ENCODE measurements at places on chromosomes 6 and 20. TPM values are rescaled to one million over a fixed set of nuclear protein-coding genes. Genes with fewer than 3 reads are reported as not detected.

DNA sequence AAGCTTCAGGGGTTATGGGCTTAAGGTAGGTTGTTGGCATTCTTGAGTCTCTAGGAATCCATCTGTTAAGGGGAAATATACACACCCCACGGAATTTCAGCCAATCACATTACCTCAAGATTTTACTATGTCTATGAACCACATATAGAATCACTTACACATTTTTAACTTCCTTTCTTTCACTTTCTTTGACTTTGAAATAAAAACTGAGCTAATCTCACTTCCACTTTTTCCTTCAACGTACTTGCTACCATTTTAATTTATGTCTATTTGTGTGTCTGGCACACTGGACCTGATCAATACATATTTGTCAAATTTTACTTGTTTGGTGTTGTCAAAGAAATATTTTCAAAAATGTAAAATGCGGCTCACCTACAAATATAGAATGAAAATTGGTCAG is 545.4 kb upstream of the JAG1 start:
- DNase-seq: no peak
- H3K27ac ChIP-seq: no peak overlapping the region

GRCh38 chr6:144232176-144232831 is 52.8 kb upstream of the UTRN start:
- no peaks in the 10 kb centered on the region for H3K27me3 ChIP-seq
- H3K4me3 ChIP-seq: no peak overlapping the region
- H3K27ac ChIP-seq: no peak overlapping the region

- H3K27ac ChIP-seq: no peak overlapping the region
- no peak overlapping the region for H3K4me3 ChIP-seq
- H3K27me3 ChIP-seq: peaks cover 9% of the 10 kb centered on the region
These were observed 110.0 kb upstream of the RIN2 start for GRCh38 chr20:19648024-19648423.

GRCh38 chr6:158818581-158819212 is 471 bp downstream of the EZR start:
- H3K4me1 ChIP-seq: peaks cover 29% of the 10 kb centered on the region
- H3K4me3 ChIP-seq: peak overlapping the region; percentile 89
- peak overlapping the region; percentile 54 for H3K27ac ChIP-seq
- no peaks in the 10 kb centered on the region for H3K27me3 ChIP-seq
- no peak for DNase-seq

- no peaks in the 10 kb centered on the region for H3K36me3 ChIP-seq
- H3K27ac ChIP-seq: no peak overlapping the region
These were observed 5.7 kb upstream of the NHSL1 start for GRCh38 chr6:138504764-138505689.

DNA sequence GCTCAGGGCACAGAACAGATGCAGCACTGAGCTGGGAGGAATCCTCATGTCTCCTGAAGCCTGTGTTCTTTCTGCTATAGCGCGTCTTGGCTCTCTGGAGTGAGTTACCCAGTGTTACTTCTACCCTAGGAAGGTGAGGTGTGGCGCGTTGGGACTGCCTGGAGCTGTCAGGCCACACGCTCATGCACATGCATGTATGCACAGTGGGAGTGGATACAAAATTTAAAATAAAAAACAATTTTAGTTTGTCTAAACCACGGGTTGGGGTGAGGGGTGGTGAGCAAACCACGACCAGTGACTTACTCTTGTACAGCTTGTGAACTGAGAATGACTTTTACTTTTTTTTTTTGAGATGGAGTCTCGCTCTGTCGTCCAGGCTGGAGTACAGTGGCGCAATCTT is 298.6 kb upstream of the SUPT3H start:
- H3K27me3 ChIP-seq: no peaks in the 10 kb centered on the region
- H3K27ac ChIP-seq: no peak overlapping the region
- H3K4me1 ChIP-seq: peaks cover 13% of the 10 kb centered on the region
- DNase-seq: no peak
- H3K36me3 ChIP-seq: no peaks in the 10 kb centered on the region
- H3K4me3 ChIP-seq: no peak overlapping the region

DNA sequence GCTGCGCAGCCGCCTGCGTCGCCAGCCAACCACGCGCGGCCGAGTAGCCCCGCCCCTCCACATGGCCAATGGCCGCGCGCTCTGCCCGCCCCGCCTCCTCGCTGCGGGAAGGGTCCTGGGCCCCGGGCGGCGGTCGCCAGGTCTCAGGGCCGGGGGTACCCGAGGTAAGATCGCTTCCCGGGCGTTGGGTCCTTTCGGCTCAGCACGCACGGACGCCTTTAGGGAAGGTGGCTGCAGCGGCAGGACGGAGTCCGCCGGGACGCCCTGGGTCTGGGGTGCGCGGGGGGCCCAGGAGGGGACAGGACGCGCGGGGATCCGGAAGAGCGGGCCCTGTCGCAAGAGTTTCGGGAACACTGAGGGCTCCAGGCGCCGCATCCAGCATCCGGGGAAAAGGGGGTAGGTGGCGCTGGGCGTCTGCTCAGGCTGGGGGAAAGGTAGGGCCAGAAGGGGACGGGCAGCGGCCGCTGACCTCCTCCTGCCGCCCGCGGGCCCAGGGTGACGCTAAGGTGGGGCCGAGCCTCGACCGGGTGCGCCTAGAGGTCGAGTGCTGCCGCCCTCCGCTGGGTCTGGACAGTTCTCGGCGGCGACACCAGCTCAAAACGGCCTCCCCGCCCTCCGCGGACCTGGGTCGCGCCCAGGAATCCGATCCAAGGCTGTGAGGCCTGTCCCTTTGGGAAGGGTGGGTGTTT is at the start of gene MAVS:
TSS of gene MAVS (plus strand) at position 95 of the 689 bp plus-strand sequence. CDS start 7,791 bp downstream, outside the sequence.
- no peaks in the 10 kb centered on the region for H3K27me3 ChIP-seq
- H3K4me3 ChIP-seq: peak within 1 kb of the TSS; percentile 86
- DNase-seq: no peak
- peaks cover 2% of the 10 kb centered on the region for H3K36me3 ChIP-seq
- peaks cover 9% of the 10 kb centered on the region for H3K4me1 ChIP-seq

GRCh38 chr20:57874141-57874540 is 164.3 kb upstream of the PMEPA1 start:
- no peaks in the 10 kb centered on the region for H3K27me3 ChIP-seq
- DNase-seq: no peak
- no peak overlapping the region for H3K27ac ChIP-seq
- no peaks in the 10 kb centered on the region for H3K4me1 ChIP-seq
- H3K36me3 ChIP-seq: no peaks in the 10 kb centered on the region

DNA sequence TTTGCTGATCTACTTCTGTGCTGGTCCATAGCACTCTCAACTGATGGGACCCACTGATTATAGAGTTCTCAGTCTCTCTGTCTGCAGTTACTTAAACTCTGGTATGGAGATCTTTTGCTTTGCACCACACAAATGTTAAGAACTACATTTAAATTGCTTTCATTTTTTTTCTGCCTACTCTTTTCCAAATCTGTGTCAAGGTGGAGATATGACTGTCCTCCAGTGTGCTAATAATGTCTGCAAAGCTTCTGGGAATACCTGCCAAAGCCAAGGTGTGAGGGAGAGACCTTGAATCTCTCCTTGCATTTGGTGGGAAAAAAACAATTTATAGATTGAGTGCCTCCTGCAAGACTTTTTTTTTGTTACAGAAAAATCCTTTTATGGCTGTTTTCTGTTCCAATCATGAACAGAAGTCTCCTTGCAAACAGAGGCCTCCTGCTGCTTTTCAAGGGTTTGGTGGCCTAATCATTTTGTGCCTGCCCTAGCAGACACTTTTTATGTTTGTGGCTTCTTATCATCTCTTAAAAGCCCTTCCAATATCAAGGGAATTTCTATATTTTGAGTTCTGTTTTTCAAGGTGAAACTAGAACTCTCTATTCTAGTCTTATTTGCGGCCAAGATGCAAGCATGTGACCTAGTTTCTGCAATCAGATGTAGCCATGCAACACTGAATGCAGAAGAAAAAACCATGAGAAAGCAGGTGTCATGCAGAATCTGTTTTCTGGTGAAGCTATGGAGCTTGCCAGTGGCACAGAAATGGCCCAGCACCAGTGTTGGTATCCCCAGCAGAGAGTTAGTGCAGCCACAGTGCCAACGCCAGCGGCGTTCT is 23.2 kb upstream of the AKIRIN2 start:
- no peaks in the 10 kb centered on the region for H3K27me3 ChIP-seq
- no peak for DNase-seq
- no peak overlapping the region for H3K4me3 ChIP-seq

DNA sequence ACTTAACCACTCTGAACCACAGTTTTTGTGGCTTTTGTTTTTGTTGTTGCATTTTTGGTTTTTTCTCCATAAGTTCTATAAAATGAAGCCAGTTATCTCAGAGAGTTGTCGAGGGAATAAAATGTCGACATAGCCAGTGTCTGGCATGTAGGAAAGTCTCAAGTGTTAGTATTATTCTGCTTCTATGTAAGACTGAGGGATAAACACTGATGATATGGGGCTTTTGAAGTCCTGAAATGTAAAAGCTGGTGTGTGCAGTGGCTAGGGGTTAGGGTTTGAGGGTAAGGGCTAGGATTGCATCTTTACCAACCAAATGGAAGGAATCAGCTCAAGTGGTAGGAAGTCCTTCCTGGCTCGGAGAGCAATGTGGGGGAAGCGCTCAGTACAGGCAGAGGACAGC is 59.2 kb downstream of the DAAM2 start:
- no peaks in the 10 kb centered on the region for H3K4me1 ChIP-seq
- no peak overlapping the region for H3K4me3 ChIP-seq
- H3K27me3 ChIP-seq: no peaks in the 10 kb centered on the region
- DNase-seq: no peak

APOBEC2 gene
- total RNA-seq: not detected

RBPJL gene
- 0.18 TPM for total RNA-seq

MMP24 gene
- 7.1 TPM for total RNA-seq

DAAM2 gene
- total RNA-seq: not detected

C20orf141 gene
- not detected for total RNA-seq

FOXF2 gene
- total RNA-seq: 12.7 TPM

All from Panc1 (cell line).